Right atrium auricular region (tissue), 2 donors: ENCODE measurements at places on chromosomes 12 and 14.

GRCh38 chr12:105331805-105332251 is 1.3 kb downstream of the C12orf75 start:
- no peak for DNase-seq

GRCh38 chr12:78316631-78317468 is 486.2 kb downstream of the NAV3 start:
- no peak for DNase-seq

DNA sequence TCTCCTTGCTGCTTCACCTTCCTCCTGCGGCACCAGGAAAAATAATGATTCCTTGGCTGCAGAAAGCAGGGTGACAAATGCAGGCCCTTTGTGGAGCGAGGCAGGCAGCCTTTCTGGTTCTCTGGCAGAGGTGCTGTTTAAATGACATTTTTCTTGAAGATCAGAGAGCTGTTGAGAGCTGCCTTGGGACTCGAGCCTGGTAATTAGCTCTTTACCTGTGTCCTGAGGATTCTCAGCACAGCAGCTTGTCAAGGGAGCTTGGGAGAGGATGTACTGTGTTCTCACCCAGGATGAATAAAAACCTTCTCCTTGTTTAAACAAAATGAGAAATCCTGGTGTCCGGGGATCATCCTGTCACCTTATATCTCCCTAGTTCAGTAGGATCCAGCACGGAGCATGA is 204.0 kb downstream of the AACS start:
- DNase-seq: no peak

GRCh38 chr14:59435987-59436386 is 29.2 kb downstream of the GPR135 start:
- DNase-seq: no peak

- no peak for DNase-seq
Measured at GRCh38 chr12:60035835-60036234, 440.0 kb downstream of the SLC16A7 start.

DNA sequence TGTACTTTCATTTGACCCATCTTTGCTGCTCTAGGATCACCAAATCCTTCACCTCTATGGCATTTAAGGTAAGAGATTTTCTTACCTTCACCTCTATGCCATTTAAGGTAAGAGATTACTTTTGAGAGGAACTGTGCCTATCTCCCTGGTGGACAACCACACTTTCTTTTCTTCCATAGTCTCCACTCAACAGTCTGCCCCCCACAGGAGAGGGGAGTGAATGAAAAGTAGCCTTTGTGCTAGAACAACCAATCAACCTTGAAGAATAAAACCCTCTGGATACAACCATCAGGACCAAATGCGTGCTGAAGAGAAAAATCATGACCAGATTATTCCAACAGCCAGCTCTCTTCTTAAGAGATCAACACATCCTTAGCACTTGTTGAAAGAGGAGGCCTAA is 258.6 kb upstream of the TMPO start:
- DNase-seq: no peak

DNA sequence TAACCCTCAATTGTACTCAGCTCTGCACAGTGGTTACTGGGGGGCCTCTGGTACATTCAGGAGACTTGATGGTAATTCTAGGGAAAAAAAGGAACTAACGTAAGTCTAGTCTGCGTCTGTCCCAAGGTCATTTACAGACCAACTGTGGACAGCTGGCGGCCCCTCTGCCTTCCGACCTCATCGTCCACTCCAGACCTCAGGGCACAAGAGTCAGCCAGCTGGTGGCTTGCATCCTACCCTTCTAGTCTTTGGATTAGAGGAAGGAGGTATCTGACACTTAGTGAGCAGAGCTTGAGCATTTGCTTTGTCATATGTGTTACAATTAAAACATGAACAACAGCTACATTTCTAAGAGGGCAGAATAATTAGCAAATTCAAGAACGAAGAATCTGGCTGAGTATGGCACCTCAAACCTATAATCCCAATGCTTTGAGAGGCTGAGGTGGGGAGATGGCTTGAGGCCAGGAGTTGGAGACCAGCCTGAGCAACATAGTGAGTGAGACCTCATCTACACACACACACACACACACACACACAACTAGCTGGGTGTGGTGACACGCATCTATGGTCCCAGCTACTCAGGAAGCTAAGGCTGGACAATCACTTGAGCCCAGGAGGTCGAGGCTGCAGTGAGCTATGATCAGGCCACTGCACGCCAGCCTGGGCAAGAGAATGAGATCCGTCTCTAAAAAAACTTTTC is 36.5 kb downstream of the SSH1 start:
- DNase-seq: no peak

GRCh38 chr14:103698380-103699260 is 16.6 kb downstream of the XRCC3 start:
- DNase-seq: no peak

GRCh38 chr14:100888789-100889315 is 14.7 kb downstream of the RTL1 start:
- DNase-seq: no peak

- no peak for DNase-seq
Measured at GRCh38 chr12:130162267-130162666, at the start of gene FZD10. TSS of gene FZD10 (plus strand) at chr12:130162464. CDS start at chr12:130162943, 479 bp downstream.

- DNase-seq: no peak
Measured at GRCh38 chr14:36741858-36742257, 80.2 kb downstream of the PAX9 start.
